ENCODE measurements at places on chromosomes 1 and 21.

- peak; percentile 2 for DNase-seq
Measured at GRCh38 chr1:214331827-214332423, 51.0 kb downstream of the SMYD2 start.

DNA sequence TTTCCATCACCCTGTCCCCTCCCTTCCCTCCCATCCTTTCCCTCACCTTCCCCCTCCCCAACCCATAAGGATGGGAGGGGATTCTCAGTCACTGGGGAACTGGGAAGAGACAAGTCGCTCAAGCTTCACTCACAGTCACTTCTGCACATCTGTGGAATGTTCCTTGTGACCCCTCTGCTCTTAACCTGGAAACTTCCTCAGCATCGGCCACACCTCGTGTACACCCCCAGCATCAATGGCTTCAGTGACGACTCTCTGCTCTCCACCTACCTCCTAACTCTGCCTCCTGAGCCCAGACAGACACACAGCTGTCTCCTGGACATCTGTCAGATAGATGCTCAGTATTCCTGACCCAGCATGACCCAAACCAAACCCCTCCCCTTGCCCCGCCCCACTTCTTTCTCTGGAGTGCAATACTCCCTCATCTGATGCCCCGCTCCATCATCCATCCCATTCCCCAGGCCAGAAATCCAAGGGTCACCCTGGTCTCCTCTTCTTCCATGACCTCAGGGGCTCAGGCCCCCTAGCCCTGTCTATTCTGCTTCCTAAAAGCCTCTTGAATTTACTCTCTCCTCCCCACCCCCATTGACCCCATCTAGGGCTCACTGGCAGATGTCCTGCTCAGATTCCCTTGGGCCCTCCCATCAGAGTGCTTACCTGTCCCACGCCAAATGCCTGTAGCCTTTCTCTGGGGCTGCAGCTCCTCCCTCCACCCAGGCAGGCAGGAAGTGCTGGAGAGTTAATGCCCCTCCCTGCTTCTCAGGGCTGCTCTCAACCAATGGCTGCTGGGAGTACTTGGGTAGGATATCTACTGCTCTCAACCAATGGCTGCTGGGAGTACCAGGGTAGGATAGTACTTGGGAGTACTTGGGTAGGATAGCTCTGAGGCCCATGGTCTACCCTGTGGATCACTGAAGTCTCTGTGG, 83.1 kb upstream of the CSF3R start:
- DNase-seq, result no peak

GRCh38 chr1:6328091-6328490, 65.5 kb downstream of the ACOT7 start:
- no peak for DNase-seq

GRCh38 chr1:10648689-10649516, 147.5 kb downstream of the CASZ1 start:
- DNase-seq, result no peak

GRCh38 chr1:233261695-233262094, 33.8 kb downstream of the PCNX2 start:
- DNase-seq, result no peak

DNA sequence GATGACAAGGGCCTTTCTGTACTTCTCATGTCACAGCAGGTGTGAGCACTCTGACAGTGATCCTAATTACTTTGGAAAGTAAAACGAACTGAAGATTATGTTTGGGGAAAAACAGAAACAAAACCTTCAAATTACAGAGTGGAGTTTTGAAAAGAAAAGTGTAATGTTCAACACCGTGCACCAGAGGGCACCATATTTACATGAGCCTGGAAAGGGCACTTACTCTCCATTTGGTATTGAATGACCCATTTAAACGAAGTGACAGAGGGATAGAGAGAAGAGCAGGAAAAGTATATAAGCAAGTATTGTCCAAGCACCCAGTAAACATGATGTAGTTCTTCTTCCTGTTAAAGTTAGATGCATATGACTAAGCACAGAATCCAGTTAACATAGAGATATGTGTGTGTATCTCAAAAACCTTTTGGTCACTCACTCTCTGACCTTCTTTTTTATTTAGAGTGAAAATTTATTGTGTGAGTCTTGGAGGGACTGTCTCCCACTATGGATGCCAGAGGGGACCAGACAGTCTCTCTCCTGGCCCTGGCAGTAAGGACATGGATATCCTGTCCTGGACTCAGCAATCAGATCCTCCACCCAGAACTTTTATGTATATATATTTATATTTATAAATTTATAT, 3.8 kb upstream of the RGSL1 start:
- no peak for DNase-seq

DNA sequence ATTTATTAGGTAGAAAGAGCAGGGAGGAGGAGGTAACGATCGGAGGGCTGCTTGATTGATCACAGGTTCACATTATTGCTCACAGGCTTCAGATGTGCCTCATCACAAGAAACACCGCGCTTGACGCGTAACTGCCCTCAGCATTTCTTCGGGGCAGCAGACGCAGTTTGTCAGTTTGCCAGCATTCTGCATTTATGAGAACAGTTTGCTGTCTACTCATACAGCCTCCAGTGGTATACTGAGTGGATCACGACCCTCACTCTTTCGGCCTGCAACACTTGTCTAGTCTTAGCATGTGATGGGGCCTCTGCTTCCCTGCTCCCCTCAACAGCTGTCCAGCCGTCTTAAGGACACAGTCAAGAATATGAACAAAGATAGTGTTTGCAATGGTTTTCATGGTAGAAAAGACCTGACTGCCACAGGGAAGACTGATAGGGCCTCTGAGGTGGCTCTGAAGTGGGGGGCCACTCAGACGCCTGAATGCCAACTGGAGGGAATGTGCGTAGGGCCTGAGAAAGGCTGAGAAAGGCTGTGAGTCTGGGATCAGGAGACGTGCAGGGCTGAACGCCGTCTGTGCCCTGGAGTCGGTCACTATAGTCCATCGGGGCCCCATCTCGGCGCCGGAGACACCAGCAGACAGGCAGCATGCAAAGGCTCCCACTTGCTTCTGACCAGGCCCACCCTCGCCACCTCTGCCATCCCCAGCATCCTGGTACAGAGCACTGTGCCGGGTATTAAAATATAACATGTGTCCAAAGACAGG, 45.0 kb downstream of the UBE2G2 start:
- DNase-seq, result no peak

DNA sequence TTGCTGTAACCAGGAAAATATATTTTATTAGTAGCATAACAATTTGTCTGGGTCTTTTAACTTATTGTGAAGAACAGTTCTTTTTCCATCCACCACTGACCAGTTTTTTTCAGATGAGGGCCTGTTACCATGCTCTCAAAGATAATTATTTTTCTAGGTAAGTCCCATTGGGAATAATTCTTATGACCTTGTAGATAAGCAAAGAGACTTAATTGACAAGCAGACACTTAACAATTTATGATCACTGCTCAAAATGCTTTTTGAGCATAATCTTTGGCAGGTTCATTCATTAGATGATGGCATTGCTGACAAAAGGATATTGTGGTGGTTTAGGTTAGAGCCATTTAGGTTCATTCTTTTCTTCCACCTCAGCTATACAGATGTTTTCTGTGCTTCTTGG, 6.6 kb downstream of the SNX27 start:
- DNase-seq, result no peak

- no peak for DNase-seq
Measured at GRCh38 chr1:224957696-224958095, 28.2 kb downstream of the DNAH14 start.

GRCh38 chr1:61770131-61770530, 27.9 kb downstream of the PATJ start:
- DNase-seq, result no peak

GRCh38 chr1:8908388-8909151, 30.1 kb upstream of the ENO1 start:
- DNase-seq, result no peak

GRCh38 chr1:202879128-202879527, 9.8 kb downstream of the RABIF start:
- DNase-seq, result no peak

GRCh38 chr1:225660544-225660946, 7.6 kb upstream of the ENAH start:
- no peak for DNase-seq

GRCh38 chr1:8363767-8364301, 45.9 kb downstream of the SLC45A1 start:
- DNase-seq, result no peak

- DNase-seq, result no peak
Measured at GRCh38 chr1:56525489-56526041, 53.8 kb downstream of the PLPP3 start.

- DNase-seq, result no peak
Measured at GRCh38 chr1:239963856-239964255, 127.8 kb upstream of the FMN2 start.

- no peak for DNase-seq
Measured at GRCh38 chr1:205805082-205805711, 7.8 kb downstream of the SLC41A1 start.

- no peak for DNase-seq
Measured at GRCh38 chr21:45562402-45562801, 20.2 kb upstream of the SLC19A1 start.

DNA sequence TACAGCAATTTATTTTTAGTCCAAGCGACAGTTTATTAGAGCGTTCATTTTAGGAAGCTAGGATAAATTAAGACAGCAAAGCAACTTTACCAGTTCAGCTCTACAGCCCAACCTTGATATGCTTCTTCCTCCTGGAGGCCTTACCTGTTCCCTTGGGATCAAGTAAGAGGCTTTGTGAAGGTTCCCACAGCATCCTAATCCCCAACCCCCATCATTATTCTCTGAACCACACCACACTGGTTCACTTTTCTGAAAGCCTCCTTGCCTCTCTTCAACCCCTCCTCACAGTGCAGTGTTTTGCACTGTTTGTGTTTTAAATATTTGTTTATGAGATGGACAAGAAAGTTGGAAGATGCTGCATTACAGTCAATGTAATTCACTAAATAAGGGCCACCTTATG, 126.3 kb upstream of the CXADR start:
- no peak for DNase-seq

DNA sequence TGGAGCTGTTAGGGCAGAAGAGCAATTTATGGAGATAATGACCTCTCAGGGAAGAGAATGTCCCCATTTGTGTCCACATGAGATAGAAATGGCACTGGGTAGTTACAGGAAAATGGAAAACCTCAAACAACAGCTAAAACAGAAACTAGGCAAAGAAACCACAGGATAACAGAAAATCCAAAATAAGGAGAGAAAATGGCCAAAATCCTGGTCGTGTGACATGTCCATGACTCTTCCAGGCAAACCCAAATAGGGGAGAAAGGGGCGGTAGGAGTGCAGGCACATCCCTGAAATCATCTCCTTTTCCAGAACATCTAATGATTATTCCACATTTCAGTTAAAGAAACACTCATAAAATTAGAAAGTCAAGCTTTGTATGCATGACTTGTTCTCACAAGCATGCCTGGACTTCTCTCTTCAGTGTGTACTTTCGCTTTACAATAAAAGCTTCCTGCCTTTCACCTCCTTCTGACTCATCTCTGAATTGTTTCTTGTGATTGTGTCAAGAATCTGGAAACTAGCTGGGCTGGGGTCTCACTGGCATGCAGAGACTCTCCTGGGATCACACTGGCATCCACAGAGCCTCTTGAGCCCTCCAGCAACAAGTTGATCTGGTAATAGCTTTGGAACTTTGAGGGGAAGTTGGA, 171.4 kb upstream of the ZP4 start:
- no peak for DNase-seq

DNA sequence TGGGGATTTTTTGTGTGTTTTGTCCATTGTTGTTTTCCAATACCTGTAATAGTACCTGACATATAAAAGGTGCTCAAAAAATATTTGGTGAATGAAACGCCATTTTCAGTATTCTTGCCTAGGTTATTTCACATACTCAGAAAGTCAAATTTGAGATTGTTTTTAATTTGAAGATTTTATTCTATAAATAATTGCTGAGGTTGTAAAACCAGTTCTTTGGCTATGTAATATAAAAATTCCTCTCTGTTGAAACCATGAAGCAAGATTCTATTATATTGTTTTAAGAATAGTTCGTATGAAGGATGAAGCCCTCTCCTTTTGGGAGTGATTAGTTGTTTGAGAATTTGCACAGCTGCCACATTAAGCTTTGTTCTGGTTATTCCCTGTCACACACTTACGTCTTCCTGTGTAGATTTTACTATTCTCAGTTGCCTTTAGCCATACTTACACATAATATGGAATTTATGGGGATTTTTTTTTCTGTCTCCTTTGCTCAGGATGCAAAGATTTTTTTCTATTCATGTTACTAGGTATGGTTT, 60.2 kb upstream of the MPC2 start:
- no peak for DNase-seq

DNA sequence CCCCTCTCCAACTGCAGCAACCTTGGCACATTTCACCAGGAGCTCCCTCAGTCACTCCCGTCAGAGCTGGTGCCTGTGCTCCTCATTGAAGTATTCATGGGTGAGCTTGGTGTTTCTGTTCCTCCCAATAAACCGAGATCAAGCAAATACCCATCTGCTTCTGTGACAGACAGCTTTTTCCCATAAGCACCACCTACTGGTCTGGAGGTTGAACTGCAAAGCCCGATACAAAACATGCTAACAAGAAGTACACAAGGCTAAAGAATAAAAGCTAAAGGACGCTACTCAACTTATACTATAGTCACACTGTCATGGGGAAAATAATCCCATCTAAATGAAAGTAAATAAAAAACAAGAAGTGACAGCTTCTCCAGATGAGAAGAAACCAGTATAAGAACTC, 111.9 kb upstream of the C21orf91 start:
- DNase-seq, result no peak

GRCh38 chr1:222600281-222600680, 10.5 kb upstream of the TAF1A start:
- DNase-seq, result no peak

- no peak for DNase-seq
Measured at GRCh38 chr1:67540733-67541125, 110.5 kb upstream of the SERBP1 start.

- no peak for DNase-seq
Measured at GRCh38 chr21:45131537-45131999, 57.2 kb downstream of the ADARB1 start.

DNA sequence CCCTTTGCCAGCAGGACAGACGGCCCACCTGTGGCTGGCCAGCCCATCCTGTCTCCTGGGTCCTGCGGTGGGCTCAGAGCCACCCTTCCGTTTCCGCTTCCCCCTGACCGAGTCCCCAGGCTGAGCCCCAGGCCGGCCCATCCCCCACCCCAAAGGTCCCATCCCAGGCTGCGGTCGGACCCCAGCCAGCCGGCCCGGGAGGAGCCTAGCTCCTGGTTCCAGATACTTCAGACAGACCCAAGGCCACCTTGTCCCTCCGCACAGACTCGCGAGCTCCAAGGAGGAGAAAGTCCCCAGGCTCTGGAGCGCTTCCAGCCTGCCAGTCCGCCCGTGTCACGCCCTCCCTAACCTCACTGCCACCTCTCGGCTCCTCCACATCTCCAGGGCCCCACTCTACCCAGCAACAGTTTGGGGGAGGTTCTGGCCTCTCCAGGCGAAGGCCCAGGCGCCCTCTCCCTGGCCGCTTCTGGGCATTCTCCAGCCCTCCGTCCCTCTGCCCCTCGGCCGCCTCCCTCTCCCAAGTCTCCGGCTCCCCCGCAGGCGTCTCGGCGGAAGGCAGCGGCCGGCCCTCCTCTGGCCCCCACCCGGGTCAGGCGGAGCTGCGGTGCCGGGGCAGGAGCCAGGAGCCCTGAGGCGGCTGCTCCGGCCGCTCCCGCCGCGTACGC, 835 bp downstream of the LRRN2 start:
- no peak for DNase-seq

GRCh38 chr1:41344708-41345159, 16.5 kb upstream of the FOXO6 start:
- DNase-seq, result no peak

- DNase-seq, result no peak
Measured at GRCh38 chr1:113146242-113147072, 73.5 kb downstream of the LRIG2 start.

Data from stimulated activated CD8-positive, alpha-beta memory T cell treated with anti-CD3 and anti-CD28 coated beads, Interleukin-4, amount 100 ng/mL, for 4 hours (primary cell).